ENCODE measurements at places on chromosomes 7 and 10. TPM values are rescaled to one million over a fixed set of nuclear protein-coding genes. Genes with fewer than 3 reads are reported as not detected.

GRCh38 chr7:157840914-157841772, 504.3 kb downstream of the DNAJB6 start:
- H3K4me1 ChIP-seq, result peaks cover 10% of the 10 kb centered on the region
- H3K36me3 ChIP-seq, result no peaks in the 10 kb centered on the region
- no peak overlapping the region for H3K4me3 ChIP-seq
- peaks cover 2% of the 10 kb centered on the region for H3K27me3 ChIP-seq

- no peak overlapping the region for H3K27ac ChIP-seq
- DNase-seq, result no peak
- no peak overlapping the region for H3K4me3 ChIP-seq
- H3K4me1 ChIP-seq, result no peaks in the 10 kb centered on the region
- H3K36me3 ChIP-seq, result no peaks in the 10 kb centered on the region
Measured at GRCh38 chr10:104690959-104691358, 49.9 kb downstream of the SORCS3 start.

- peaks cover 8% of the 10 kb centered on the region for H3K27me3 ChIP-seq
- H3K4me1 ChIP-seq, result peaks cover 27% of the 10 kb centered on the region
- H3K27ac ChIP-seq, result peak overlapping the region; percentile 78
- no peak overlapping the region for H3K4me3 ChIP-seq
Measured at GRCh38 chr10:72316748-72317435, 37.8 kb downstream of the DNAJB12 start.

GRCh38 chr7:134828361-134828760, 48.9 kb downstream of the CALD1 start:
- H3K27ac ChIP-seq, result no peak overlapping the region
- H3K27me3 ChIP-seq, result no peaks in the 10 kb centered on the region
- no peak overlapping the region for H3K4me3 ChIP-seq
- DNase-seq, result no peak
- no peaks in the 10 kb centered on the region for H3K4me1 ChIP-seq
- no peaks in the 10 kb centered on the region for H3K36me3 ChIP-seq

RGR gene
- total RNA-seq, result not detected

POLR3A gene
- total RNA-seq, result 41.0 TPM

DNA sequence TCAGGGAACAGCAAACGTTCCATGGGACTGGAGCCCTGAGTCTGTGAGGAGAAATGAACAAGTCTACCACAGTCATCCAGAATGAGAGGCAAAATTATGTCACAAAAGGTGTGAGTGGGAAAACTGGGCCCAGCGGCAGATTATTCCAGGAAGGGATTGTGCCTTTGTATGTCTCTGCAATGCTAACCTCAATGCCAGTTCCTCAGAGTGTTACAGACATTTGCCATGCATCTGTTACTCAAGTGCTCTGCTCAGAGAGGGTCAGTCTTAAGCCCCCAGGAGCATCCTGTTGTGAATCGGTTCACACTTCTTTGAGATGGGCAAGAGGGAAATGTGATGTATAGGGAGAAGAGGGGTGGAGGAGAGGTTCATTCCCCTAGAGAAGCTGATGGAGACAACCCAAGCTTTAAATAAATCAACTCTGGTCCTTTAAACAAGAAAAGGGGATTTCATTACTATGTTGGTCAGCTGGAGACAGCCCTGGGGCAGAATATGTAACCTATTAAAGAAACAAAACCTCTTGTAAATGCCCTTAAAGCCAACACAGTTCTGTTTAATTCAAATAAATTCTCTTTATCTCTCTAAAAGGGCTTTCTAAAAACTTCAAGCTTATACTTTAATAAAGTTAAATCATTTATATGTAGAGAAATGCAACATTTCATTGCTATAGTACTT, 85.9 kb upstream of the GRB10 start:
- peaks cover 6% of the 10 kb centered on the region for H3K4me1 ChIP-seq
- no peak for DNase-seq
- no peak overlapping the region for H3K4me3 ChIP-seq
- H3K27ac ChIP-seq, result no peak overlapping the region
- H3K27me3 ChIP-seq, result peaks cover 6% of the 10 kb centered on the region
- H3K36me3 ChIP-seq, result no peaks in the 10 kb centered on the region

- H3K27me3 ChIP-seq, result no peaks in the 10 kb centered on the region
- no peaks in the 10 kb centered on the region for H3K36me3 ChIP-seq
- no peak overlapping the region for H3K27ac ChIP-seq
- H3K4me1 ChIP-seq, result peaks cover 3% of the 10 kb centered on the region
- H3K4me3 ChIP-seq, result no peak overlapping the region
Measured at GRCh38 chr7:107898997-107899594, 8.1 kb downstream of the DLD start.

DNA sequence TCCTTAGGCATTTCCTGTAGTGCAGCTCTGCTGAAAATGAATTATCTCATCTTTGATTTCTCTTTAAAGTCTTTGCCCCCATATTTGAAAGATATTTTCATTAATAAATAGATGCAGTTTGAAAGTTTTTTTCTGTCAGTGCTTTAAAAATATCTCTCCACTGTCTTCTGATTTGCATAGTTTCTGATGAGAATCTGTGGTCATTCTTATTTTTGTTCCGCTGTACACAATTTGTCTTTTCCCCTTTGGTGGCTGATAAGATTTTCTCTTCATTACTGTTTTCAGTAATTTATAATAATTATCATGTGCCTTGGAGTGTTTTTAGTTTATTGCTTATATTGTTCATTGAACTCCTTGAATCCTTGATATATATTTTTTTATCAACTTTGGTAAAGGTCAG, 7.0 kb upstream of the GHRHR start:
- DNase-seq, result no peak
- H3K36me3 ChIP-seq, result peaks cover 10% of the 10 kb centered on the region
- H3K4me3 ChIP-seq, result no peak overlapping the region
- no peaks in the 10 kb centered on the region for H3K4me1 ChIP-seq
- no peaks in the 10 kb centered on the region for H3K27me3 ChIP-seq

DNA sequence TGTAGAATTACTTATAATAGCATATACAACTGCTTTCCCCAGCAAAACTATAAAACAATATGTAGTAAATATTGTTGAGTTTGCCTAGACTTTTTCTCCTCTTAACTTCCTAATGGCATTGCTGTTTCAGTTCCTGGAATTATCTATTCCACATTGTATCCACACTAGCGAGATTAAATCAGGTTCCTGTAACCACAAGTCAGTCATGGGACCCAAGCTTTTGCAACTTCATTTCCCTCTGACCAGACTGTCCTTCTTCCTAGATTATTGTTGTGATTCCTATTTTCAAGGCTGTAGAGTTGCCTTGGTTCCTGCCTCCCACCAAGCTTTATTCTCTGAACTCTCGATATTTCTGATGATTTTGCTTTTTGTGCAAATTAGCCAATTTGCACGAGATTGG, 173.3 kb upstream of the ZNF804B start:
- no peak for DNase-seq
- no peak overlapping the region for H3K4me3 ChIP-seq

DNA sequence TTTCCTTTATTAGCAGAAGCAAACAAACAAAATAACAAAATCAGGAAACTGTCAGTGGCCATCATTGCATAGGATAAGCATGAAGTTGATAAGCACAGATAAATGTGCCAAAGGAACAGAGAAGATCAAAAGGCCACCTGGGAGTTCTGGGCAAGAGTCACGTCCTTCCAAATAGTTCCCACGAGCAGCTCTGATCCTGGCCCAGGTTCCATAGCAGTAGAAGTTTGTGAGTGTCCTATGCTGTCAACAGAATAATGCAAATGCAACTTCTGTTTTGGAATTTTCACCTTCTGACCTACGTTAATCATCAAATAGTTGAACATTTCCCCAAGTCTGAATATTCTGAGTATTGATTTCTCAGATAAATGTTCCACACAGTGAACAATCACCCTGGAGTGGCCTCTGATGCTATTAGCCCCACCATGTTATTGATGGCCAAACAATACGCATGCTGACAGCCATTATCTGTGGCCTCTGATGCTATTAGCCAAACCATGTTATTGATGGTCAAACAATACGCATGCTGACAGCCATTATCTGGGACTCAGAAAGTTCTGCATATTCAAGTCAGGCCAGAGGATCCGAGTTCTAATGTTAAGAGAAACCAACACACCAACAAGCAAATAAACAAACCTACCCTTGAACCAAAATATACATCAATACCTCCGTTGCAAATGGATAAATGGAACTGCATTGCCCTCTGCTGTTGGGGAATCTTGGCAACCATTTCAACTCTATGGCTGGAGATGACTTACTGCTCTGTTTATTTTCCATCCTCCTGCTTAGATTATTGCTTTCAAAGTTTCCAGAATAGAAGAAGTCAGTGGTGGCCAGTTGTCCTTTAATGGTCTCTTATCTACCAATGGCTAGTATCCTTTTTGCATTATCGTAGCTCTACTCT, 63.3 kb downstream of the MRC1 start:
- H3K27me3 ChIP-seq, result no peaks in the 10 kb centered on the region
- H3K36me3 ChIP-seq, result no peaks in the 10 kb centered on the region
- no peak overlapping the region for H3K27ac ChIP-seq
- no peak overlapping the region for H3K4me3 ChIP-seq

OTUD1 gene
- total RNA-seq, result 1.8 TPM

DNA sequence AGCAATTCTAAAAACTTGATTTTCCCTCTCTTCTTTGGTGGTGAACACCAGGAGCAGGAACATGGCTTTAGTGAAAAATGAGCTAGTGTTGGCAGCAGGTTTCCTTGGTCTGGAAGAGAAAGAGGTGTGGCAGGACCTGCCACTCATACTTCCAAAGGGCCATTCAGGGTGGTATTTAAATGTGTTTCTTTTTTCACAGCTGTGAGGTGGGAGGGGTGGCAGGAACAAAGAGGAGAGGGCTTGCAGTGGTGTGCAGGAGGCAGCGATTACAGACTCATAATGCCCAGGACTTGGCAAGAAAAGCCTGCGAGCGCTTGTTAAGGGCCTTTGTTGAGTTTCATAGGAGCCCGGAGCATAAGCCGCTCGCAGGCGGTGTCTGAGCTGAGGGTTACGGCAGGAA, 36.8 kb downstream of the WIPF3 start:
- H3K36me3 ChIP-seq, result no peaks in the 10 kb centered on the region
- no peak overlapping the region for H3K4me3 ChIP-seq
- H3K27me3 ChIP-seq, result peaks cover 2% of the 10 kb centered on the region
- H3K4me1 ChIP-seq, result peaks cover 3% of the 10 kb centered on the region

PHKG1 gene
- total RNA-seq, result not detected

OR2A12 gene
- not detected for total RNA-seq

- H3K4me1 ChIP-seq, result no peaks in the 10 kb centered on the region
- no peak overlapping the region for H3K27ac ChIP-seq
- no peaks in the 10 kb centered on the region for H3K27me3 ChIP-seq
- no peaks in the 10 kb centered on the region for H3K36me3 ChIP-seq
- H3K4me3 ChIP-seq, result no peak overlapping the region
Measured at GRCh38 chr7:136342251-136342650, 365.1 kb upstream of the MTPN start.

- no peaks in the 10 kb centered on the region for H3K27me3 ChIP-seq
- H3K36me3 ChIP-seq, result no peaks in the 10 kb centered on the region
- no peak for DNase-seq
- no peaks in the 10 kb centered on the region for H3K4me1 ChIP-seq
- no peak overlapping the region for H3K4me3 ChIP-seq
- no peak overlapping the region for H3K27ac ChIP-seq
Measured at GRCh38 chr7:103902917-103903316, 86.5 kb downstream of the RELN start.

DNA sequence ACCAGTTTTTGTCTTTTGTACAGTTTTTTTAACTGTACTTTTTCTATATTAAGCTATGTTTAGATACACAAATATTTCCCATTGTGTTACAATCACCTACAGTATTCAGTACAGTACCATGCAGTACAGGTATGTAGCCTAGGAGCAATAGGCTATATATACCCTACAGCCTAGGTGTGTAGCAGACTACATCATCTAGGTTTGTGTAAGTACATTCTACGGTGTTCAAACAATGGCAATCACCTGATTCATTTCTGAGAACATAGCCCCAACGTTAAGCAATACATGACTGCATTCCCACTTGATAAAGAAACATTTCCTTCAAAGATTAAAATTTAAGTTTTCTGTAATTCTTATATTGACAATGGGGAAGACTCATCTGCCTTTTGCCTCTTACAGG, 89.4 kb downstream of the TRIL start:
- peaks cover 1% of the 10 kb centered on the region for H3K27me3 ChIP-seq
- peaks cover 5% of the 10 kb centered on the region for H3K4me1 ChIP-seq
- H3K4me3 ChIP-seq, result no peak overlapping the region
- no peaks in the 10 kb centered on the region for H3K36me3 ChIP-seq
- no peak overlapping the region for H3K27ac ChIP-seq
- no peak for DNase-seq

SFRP4 gene
- total RNA-seq, result 2.2 TPM

- no peak overlapping the region for H3K4me3 ChIP-seq
- H3K36me3 ChIP-seq, result no peaks in the 10 kb centered on the region
- no peaks in the 10 kb centered on the region for H3K27me3 ChIP-seq
- no peak overlapping the region for H3K27ac ChIP-seq
Measured at GRCh38 chr7:42900842-42901241, 11.0 kb downstream of the C7orf25 start.

GRCh38 chr7:6148724-6149360, 117.7 kb downstream of the ANKRD61 start:
- DNase-seq, result no peak
- H3K36me3 ChIP-seq, result peaks cover 5% of the 10 kb centered on the region
- no peak overlapping the region for H3K4me3 ChIP-seq
- peaks cover 2% of the 10 kb centered on the region for H3K27me3 ChIP-seq
- H3K4me1 ChIP-seq, result no peaks in the 10 kb centered on the region

CLRN3 gene
- total RNA-seq, result not detected

GRCh38 chr10:72132854-72133253, 44.5 kb upstream of the SPOCK2 start:
- no peak overlapping the region for H3K27ac ChIP-seq
- H3K27me3 ChIP-seq, result no peaks in the 10 kb centered on the region
- H3K4me3 ChIP-seq, result no peak overlapping the region
- H3K36me3 ChIP-seq, result peaks cover 13% of the 10 kb centered on the region

- H3K27me3 ChIP-seq, result peaks cover 36% of the 10 kb centered on the region
- no peak overlapping the region for H3K27ac ChIP-seq
- H3K4me3 ChIP-seq, result peak overlapping the region; percentile 83
- DNase-seq, result no peak
- H3K4me1 ChIP-seq, result peaks cover 10% of the 10 kb centered on the region
- H3K36me3 ChIP-seq, result peaks cover 5% of the 10 kb centered on the region
Measured at GRCh38 chr10:117554241-117554814, 11.8 kb downstream of the EMX2 start.

DNA sequence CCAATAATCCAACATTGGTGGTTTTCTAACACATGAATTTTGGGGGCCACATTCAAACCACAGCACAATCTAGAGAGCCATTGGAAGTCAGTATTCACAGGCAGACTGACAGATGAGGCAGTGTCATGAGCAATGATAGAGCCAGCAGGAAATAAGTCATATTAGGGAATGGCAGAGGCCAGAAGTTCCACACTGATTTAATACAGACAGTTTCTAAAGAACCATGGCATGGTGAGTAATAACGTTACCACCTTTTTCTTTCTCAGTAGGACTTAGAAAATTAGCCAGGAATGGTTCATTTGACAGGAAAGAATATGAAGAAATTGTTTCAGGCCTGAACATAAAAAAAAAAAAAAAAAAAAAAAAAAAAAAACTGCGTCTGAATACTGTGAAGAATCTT, 210.3 kb downstream of the GPAM start:
- H3K36me3 ChIP-seq, result no peaks in the 10 kb centered on the region
- DNase-seq, result no peak

RSPH10B2 gene
- total RNA-seq, result 1.0 TPM

GRCh38 chr7:26360650-26361049, 69.0 kb downstream of the SNX10 start:
- DNase-seq, result no peak
- H3K4me3 ChIP-seq, result no peak overlapping the region
- peaks cover 1% of the 10 kb centered on the region for H3K27me3 ChIP-seq
- no peaks in the 10 kb centered on the region for H3K36me3 ChIP-seq
- peaks cover 10% of the 10 kb centered on the region for H3K4me1 ChIP-seq

Measured in glutamatergic neuron (in vitro differentiated cells).